ENCODE measurements at places on chromosomes 16 and 17.
A peak's percentile ranks its signal among the peaks of the same experiment; 100 is the strongest.

GRCh38 chr17:11330006-11330405 is 89.0 kb downstream of the SHISA6 start:
- DNase-seq = no peak

DNA sequence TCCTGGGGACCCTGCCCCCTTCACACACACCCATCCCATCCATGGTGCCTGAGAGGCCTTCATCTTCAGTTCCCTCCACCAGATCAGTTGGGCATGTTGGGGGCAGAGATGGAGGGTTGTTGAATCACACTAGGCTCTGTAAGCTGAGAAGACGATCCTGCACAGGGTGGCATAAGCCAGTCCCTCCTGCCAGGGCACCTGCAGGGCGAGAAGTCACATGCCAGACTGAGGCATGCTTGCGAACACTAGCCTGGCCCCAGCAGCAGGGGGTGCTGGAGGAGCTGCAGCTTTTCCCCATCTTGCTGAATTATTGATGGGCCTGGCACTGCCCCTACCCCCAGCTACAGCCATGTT is 6.1 kb upstream of the TBX2 start:
- DNase-seq = no peak

GRCh38 chr16:48887646-48888210 is 277.7 kb upstream of the N4BP1 start:
- no peak for DNase-seq

- no peak for DNase-seq
Observed at GRCh38 chr16:87361916-87362619, 21.5 kb downstream of the FBXO31 start.

DNA sequence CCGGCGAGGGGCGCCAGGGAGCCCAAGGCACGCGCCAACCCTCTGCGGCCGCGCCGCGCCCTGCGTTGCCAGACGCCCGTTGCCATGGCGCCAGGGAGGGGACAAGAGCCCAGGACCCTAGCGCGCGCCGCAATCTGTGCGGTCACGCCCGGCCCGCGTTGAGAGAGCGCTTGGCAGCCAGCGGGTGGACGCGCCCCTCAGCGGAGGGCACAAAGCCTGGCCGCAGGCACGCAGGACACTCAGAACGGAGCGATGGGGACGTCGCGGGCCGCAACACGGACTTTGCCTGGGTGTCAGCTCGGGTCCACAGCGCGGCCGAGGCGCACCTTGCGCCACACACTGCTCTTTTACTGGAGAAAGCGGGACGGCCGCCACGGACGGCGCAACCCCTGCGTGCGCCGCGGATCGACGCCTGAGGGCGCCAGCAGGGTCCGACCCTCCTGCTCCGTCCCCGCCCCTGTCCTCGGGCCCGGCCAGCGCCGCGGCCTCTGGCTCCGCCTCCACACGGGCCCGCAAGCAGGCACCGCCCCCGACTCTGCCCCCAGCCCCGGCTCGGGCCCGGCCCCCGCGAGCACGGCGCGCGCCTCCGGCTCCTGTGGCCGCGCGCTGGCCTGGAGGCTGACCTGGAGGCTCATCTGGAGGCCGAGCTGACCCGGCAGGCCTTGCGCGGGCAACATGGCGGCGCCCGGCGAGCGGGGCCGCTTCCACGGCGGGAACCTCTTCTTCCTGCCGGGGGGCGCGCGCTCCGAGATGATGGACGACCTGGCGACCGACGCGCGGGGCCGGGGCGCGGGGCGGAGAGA is at the start of gene GFER:
TSS of gene GFER (plus strand) at position 650 of the 803 bp plus-strand sequence. CDS start at position 676, 26 bp downstream.
- peak; percentile 83 for DNase-seq

DNA sequence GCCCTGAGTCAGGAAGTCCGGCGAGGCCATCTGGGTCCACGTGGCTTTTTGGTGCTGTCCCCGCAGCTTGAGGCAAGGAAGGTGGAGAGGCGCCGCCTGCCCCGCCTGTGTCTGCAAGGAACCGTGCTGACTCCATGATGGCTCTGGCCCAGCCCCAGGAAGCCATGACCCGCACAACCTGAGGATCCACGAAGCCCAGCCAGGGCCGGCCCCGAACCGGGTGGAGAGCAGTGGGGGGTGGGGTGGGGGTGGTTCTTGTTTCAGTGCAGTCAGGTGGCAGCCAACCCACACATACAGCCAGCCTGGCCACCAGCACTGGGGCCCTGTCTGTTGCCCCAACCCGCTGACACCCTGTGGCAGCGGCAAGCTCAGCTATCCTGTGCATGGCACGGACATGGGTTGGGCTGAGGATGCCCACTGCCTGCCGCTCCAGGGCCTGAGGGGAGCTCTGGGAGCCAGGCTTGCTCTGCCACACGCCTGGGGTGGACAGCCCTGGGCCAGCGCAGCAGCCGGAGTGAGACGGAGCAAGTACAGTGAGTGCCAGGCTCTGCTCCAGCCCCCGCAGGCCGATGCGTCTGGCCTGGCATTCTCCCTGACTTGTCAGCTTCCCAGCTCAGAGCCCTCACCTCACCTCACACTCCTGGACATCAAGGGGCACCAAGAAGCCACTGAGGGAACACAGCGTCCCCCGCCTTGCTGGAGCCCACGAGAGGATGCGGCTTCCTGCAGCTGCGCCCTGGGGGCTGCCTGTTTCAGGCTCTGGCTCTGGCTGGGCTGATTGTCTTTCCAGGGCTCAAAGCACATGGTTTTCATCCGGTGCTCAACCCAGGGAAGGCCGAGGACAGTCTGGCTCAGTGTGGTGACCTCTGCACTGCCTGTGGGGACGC is 68.8 kb downstream of the LMF1 start:
- no peak for DNase-seq

DNA sequence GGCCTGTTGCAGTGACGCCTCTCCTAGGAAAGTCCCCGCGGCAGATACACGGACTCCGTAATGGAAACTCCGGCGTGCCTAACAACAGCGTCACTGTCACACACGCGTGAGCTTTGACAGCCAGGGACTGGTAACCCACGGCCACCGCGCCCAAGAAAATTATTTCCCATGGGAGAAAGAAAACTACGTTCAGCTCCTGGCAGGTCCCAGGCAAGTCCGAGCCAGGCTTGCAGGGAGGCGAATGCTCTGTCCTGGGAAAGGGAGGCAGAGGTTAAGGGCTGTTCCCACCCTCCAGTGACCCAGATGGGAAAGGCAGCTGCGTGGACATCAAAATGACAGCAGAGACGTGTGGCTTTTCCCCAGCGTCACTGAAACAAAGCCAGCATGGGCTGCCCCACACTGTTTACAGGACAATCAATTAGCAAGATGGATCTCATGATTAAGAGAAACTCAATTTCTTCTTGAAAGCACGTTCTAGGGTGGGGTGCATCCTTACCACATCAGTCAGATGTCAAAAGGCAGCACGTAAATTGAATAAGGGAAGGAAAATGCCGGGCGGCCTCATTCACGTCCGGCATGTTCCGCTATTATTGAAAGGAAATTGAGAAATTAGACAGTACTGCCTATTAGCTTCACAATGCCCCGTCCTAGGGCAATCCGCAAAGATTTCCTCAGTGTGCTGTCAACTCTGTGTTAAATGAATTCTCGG is 82.5 kb downstream of the NXN start:
- DNase-seq = no peak

- DNase-seq = no peak
Observed at GRCh38 chr16:89729863-89730593, 8.7 kb downstream of the ZNF276 start.

DNA sequence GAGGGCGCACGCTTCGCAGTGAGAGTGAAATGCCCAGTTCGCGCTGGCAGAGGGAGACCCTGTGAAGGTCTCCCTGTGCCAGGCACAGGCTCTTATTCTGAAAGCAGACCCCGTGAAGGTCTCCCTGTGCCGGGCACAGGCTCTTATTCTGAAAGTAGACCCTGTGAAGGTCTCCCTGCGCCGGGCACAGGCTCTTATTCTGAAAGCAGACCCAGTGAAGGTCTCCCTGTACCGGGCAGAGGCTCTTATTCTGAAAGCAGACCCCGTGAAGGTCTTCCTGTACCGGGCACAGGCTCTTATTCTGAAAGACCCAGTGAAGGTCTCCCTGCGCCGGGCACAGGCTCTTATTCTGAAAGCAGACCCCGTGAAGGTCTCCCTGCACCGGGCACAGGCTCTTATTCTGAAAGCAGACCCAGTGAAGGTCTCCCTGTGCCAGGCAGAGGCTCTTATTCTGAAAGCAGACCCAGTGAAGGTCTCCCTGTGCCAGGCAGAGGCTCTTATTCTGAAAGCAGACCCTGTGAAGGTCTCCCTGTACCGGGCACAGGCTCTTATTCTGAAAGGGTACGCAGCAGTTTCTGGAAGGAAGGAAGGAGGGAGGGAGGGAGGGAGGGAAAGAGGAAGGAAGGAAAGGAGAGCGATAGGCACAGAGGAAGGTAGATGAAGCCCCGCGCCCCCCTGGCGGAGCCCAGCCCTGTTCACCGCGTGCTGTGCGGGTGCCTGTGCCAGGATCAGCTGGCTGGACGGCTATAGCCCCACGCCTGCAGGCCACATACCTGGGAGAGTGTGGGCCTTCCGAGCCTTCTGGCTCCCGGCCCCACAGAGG is 55.3 kb downstream of the WDR45B start:
- DNase-seq = peak; percentile 41

DNA sequence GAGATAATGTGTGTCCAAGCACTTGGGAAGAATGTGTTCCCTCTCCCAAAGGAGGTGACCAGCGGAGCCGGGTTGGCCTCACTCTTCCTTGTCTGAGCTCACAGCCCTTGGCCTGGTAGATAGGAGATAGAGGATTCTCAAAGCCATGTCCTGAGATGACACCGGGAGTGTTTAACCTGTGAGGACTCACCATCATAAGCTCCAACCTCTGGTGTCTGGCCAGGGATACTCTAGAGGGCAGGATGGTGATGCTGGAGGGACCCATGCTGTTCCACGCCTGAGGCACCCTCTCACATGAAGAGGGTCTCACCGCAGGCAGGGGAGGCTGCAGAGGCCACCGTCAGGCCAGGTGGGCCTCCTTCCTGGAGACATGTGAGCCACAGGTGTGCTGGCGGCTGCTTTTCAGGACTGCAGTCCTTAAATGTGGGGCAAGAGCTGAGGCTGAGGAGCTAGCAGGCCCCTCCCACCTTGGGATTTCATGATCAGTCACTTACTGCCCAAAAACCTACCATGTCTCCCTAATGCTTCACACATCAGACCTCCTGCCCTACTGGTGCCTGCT is 6.6 kb upstream of the ZNF629 start:
- no peak for DNase-seq

GRCh38 chr17:59494757-59495368 is 70.5 kb upstream of the DHX40 start:
- DNase-seq = no peak

DNA sequence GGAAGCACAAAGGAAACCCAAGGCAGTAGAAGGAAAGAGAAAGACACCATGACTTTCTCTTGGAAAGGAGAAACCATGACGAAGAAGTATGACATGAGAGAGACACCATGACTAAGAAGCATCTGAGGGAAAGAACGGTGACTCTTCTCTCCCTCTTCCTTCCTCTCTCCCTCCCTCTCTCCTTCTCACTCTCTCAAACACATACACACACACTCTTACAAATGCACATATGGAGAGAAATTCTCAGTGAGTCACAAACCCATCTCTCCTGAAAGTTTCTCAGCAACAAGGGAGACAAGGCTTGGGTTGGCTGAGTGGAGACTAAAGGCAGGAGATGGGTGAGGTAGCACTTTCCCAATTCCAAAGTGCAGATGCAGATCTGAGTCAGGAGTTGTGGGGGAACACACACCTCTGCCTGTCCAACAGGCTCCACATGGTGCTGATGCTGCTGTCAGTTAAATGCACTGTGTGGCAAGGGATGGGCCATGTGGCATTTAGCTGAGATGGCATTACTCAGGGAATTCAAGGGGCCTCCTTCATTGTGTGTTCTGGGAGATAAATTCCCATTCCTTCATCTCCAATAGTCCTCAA is 336.7 kb upstream of the C16orf82 start:
- no peak for DNase-seq

DNA sequence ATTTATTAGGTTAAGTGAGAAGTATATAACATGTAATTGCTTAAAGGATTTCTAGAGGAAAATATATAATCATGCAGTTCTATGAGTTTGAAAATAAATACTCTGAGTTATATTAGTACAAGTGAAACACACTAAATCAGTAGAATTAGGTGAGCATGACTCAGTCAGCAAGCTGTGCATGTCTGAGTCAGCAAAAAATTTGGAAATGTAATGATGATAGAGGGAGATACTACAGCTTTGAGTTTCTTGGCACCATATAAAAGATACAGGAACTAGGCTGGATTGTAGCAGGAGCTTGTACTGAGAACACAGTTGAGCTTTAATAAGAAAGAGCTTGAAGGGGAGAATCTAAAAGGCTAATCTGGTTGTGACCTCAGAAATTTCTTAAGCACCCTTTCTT is 1224.6 kb downstream of the CDH8 start:
- DNase-seq = no peak

- peak; percentile 37 for DNase-seq
Observed at GRCh38 chr17:6753006-6753445, 2.8 kb upstream of the XAF1 start.

DNA sequence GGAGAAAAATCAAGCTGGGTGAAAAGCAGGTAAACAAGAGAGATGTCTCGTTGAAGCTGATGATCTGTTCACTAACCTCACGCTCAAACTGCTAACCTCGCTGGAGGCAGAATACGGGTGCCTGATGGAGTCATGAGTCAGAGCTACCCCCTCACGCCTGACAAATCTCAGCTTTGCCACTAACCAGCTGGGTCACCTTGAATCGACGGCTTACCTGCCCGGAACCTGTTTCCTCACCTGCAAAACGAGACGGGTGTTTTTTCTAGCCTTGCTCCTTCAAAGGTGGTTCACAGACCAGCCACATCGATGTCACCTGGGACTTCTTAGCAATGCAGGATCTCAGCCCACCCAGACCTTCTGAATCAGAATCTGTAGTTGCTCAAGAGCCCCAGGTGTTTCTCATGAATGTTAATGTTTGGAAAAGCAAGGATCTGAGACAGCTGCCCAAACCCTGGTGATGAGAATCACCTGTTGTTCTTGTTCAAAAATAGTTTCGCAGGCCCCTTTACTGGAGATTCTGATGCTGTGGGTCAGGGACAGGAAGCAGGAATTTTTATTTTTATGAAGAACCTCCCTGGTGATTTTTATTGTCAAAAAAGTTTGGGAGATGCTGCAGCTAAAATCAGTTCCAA is 56.9 kb downstream of the MARCHF10 start:
- no peak for DNase-seq

DNA sequence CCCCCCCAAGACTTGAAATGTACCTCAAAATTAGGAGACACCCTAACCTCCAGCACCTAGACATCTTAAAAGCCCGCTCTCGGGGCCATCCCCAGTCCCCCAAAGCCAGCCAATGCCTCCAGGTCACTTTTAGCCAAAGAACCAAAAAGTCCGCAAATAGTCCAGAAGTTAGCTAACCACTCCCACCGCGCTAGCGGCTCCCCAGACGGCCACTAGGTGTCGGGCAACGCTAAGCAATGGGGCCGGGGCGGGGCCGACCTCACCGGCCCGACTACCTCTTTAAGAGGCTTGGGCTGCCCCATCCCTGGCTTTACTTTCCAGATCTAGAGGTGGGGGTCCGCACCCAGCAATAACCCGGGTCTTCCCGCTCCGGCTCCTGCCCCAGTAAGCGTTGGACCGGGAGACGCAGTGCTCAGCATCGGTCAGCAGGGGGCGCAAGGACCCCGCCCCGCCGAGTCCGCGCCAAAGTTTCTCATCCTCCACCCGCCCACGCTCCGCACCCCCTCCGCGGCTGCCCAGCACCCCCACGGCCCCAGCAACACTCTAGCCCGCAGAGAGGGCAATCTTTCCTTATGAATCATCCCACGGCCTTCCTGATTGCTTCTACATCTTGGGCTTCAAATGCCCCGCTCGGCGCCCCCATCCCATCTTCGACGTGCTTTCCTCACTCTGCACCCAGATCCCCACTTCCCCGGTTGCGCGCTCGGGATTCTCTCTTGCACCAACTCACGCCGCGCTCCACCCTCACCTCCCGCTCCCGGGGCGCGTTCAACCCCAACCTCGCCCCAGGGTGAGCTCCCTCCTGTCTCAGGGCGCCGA is 765 bp downstream of the COL1A1 start:
- DNase-seq = peak; percentile 80

GRCh38 chr17:82204831-82205719 is 7.6 kb downstream of the CCDC57 start:
- DNase-seq = no peak
